ENCODE measurements at places on chromosomes 6 and 20.

GRCh38 chr6:163200694-163201093, 213.8 kb upstream of the QKI start:
- no peak for DNase-seq

DNA sequence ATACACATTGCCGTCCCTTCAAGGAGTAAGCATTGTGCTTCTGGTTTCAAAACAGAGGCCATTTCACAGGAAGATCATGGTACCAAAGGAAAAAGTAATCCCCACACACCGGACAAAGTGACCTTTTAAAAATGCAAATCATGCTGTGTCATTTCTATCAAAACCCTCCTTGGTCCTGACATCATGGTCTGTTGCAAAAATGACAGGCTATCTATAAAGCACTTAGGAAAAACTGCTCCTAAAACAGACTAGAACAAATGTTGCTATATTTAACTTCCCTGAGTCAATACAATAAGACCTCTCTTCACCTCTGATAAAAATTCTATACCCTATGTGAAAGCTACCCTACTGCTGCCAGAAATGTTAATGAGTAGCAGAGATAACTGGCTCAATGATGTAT, 353.6 kb upstream of the RUNX2 start:
- no peak for DNase-seq

DNA sequence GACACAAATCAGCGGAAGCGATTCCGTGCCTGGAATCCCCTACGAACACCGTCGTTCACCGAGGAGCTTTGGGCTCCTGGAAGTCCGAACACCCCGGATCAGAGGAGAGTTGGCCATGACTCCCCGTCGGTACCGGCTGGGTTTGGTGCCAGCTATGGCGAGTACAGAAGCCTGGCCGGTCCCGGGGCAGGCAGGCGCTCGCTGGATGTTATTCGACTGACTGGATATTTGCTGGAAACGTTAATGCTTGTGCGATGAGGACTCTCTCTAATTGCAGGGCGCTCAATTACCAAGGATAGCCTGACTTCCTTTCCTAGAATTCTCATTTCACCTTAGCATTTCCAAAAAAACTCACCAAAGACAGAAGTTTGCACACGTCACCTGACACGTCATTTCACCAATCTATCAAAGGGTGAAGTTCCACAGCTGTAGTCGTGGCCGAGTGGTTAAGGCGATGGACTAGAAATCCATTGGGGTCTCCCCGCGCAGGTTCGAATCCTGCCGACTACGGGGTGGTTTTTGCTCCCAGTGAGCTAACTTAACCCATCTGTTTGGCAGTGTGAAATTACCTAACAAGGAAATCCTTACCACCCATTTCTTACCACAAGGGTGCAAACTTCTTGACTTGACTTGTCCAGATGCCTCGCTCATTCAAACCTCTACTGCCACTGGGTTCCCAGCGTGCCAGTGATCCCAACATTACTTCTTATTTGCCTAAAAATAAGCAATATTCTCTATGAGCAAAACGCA, 22.7 kb upstream of the ZNF184 start:
- no peak for DNase-seq

DNA sequence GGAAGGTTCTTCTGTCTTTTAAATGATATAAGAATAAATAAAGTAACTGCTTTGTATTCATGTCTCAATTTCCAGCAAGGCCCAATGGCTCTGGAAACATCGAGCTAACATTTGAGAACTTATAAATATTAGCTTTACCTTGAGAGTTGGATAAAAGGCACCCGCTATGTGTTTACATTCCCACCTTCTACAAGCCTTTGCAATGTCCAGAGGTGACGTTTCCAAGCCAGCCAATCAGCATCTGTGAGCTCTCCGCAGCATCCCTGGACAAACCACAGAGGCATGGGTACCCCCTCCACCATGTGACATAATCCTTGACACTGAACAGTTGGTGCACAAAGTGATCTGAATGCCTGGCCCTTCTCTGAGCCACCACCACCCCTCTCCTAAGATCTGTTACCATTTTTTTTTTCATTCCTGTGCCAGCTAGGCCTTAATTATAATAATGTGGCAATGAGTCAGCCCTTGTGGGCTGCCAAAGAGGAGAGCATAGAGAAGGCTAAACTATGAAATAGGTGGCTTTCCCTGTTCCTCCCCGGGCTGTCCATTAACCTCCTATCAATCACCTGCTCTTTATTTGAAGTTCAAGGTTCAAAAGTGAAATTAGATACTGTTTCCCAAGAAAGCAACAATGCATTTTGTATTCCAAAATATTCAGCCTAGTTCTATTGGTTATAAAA, 4.1 kb downstream of the CBLN4 start:
- no peak for DNase-seq

DNA sequence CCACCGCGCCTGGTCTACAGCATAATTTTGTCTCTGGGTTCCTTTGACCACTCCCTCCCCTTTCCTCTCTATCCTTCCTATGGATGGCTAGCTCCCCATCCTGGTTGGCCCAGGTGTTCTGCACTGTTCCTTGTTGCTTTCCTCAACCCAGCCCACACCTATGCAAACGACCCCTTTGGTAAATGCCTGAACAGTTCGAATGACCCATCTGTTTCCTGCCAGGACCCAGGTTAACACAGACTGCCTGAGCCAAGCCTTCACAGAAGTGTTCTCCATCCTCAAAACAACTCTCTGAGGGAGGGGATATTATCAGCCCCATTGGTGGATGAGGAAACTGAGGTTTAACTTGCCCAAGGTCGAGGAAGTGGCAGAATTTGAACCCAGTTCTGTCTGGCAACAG, 44.8 kb upstream of the CCDC167 start:
- DNase-seq = no peak

- DNase-seq = no peak
These were observed 64.3 kb downstream of the CDH22 start for GRCh38 chr20:46243707-46244628.

- DNase-seq = peak; percentile 32
These were observed 31.1 kb upstream of the CST7 start for GRCh38 chr20:24917797-24918578.

All from cerebellar nuclear complex (tissue), 1 donor.